ENCODE measurements at places on chromosomes 5 and 9.

GRCh38 chr5:154078272-154078671, 39.5 kb downstream of the MFAP3 start:
- no peak for DNase-seq

- no peak for DNase-seq
Observed at GRCh38 chr9:5043381-5043780, 58.3 kb downstream of the JAK2 start.

- DNase-seq = peak; percentile 67
Observed at GRCh38 chr5:75566710-75567309, 44.4 kb upstream of the ANKDD1B start.

DNA sequence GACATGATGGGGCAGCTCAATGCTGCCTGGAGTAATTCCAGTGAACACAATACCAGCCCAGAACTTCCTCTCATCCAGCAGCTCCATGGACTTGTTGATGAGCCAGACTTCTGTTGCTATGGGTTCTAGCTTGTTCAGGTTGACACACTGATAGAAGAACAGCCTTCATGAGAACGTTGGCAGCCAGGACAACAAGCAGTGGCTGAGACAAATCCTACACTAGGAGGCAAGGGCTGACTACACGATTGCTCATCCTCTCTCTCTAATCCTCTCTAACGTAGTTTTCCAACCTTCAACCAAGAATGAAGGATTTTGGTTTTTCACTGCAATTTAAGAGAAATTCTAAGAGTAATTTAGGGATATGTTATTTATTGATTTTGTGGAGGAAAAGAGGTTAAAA, 67.8 kb downstream of the NIPSNAP3B start:
- DNase-seq = no peak

DNA sequence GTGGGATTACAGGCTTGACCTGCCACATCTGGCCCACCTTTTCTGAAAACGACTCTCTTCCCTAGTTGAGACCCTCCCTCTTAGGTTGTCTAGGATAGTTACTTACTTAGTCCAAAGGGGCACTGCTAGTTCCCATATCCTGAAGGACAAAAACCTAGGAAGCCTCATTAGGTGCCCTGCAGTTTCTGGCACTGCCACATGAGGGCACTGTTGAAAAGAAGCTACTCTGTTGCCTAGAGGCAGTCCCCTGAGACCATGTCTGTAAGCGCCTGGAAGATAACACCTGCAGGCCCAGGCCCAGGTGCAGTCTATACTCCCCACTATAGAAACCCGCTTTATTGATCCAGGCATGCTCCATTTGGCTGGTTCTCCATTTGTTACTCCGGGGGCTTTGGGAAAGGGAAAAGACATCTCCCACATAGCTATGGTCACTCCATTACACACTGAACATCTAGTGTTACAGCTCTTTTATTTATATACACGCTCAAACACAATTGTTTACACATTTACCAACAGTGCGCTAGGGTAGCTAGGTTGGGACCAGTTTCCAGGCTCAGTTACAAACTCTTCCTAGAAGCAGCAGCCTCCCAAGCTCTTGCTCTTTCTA, 73.4 kb upstream of the PPARGC1B start:
- peak; percentile 88 for DNase-seq

All from Karpas-422 (cell line).